ENCODE measurements at places on chromosomes 4 and X.

GRCh38 chrX:3010532-3010931 is 4.2 kb downstream of the ARSH start:
- DNase-seq = no peak

- no peak for DNase-seq
Measured at GRCh38 chr4:65724973-65725372, 54.7 kb upstream of the EPHA5 start.

GRCh38 chr4:101000496-101000895 is 346.8 kb downstream of the PPP3CA start:
- DNase-seq = no peak

GRCh38 chrX:133081990-133082389 is 14.9 kb downstream of the USP26 start:
- no peak for DNase-seq

GRCh38 chrX:12494400-12495138 is 296.6 kb upstream of the PRPS2 start:
- DNase-seq = no peak

Measured in NCI-H460 (cell line).